Activated naive CD4-positive, alpha-beta T cell treated with anti-CD3 and anti-CD28 coated beads for 36 hours (primary cell): ENCODE measurements at places on chromosomes 5 and 9.

DNA sequence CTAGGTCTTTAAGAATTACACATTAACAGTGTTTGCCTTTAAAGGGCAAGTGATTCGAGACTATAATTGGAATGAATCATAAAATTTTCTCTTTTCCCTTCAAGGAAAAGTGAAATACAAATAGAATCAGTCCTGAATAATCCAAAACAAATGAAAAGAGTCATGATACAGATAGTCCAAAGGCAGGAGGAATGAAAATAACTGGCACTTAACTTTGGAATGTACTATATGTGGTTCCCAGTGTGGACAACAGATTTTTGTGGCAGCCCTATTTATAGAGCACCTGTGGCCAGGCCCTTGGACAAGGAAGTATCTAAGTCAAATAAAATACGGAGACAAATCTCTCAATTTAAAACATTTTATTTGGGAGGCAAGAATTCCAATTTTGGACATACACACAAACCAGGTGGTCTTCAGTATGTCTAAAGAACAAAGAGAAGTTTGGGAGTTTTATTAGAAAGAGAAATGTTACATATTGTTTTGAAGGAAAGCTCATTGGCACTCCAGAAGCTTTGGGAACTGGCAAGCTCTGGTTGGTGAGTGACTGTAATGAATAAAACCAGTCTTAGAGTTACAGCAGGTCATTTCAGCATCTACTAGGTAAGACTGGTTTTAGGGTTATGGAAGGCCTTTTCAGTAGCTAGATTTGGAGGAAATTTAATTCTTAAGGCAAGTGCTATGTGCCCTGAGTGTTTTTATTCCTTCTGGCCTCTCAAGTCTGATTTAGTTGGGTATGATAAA lies 116.0 kb upstream of the PAM start:
- no peak for DNase-seq

DNA sequence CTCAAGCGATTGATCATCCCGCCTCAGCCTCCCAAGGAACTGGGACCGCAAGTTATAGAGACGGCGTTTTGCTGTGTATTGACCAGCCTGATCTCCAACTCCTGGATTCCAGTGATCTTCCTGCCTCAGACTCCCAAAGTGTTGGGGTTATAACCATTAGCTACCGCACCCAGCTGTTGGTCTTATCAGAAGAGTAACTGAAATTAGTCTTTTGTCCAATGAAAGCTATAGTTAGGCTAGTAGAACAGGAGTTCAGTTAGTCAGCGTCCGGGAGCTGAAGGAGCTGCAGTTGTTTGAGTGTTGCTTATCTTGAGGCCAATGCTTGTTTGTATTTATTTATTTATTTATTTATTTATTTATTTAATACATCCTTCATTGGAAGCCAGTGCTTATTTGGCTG lies 3.2 kb upstream of the MIGA2 start:
- DNase-seq: no peak

- no peak for DNase-seq
Measured at GRCh38 chr5:37871023-37871815, 31.4 kb upstream of the GDNF start.

- DNase-seq: no peak
Measured at GRCh38 chr5:158246661-158247060, 387.7 kb upstream of the CLINT1 start.

DNA sequence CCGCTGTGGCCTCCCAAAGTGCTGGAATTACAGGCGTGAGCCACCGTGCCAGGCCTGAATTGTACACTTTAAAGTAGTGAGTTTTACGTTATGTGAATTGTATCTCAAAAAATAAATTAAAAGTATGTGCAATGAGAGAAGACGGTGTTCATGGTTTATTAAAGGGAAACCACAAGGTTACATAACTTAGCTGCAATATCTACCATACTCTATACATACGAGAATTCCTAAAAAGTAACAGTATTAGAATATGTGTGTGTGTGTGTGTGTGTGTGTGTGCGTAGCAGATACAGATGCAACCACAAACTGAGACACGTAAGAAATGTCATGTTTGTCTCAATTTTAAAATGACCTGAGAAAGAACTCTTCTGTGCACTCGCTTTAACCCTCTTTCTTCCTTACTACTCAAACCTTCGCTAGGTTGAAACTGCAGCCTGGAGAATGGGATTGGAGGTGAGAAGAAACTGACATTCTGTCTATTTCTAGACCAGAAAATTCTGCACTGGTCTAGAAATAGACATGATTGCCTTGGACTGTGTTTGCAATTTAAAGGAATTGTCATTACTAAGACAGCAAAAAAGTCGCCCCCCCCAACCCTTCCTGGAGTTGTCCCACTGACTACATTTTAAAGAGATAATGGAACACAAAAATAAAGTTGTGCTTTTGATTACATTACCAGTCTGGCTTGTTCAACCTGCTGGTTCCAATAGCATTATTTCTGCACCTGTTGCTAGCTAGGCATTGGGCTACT lies 167.0 kb downstream of the RGS3 start:
- DNase-seq: no peak

DNA sequence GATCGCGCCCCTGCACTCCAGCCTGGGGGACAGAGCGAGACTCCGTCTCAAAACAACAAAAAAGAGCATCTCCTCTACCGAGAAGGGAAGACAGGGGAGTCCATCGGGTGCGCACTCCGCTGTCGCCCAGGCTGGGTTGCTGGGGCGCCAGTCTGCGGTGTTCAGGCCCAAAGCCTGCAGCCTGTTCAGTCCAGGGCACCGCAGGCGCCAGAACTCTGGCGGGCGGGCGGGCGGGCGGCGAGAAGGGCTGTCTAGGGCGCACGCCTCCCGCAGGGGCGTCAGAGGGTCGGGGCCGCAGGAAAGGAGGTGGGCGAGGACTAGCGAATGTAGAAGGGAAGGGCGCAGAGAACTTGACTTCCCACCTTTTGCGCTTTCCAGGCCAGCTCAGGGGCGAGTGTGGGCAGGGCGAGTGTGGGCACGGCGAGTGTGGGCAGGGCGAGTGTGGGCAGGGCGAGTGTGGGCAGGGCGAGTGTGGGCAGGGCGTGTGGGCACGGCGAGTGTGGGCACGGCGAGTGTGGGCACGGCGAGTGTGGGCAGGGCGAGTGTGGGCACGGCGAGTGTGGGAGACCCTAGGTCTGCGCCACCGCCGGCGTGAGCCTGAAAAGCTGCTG lies 10.5 kb downstream of the PROP1 start:
- DNase-seq: no peak

- DNase-seq: no peak
Measured at GRCh38 chr9:131854896-131855613, 115.2 kb upstream of the RAPGEF1 start.

- no peak for DNase-seq
Measured at GRCh38 chr9:137804908-137805630, 72.5 kb upstream of the CACNA1B start.

DNA sequence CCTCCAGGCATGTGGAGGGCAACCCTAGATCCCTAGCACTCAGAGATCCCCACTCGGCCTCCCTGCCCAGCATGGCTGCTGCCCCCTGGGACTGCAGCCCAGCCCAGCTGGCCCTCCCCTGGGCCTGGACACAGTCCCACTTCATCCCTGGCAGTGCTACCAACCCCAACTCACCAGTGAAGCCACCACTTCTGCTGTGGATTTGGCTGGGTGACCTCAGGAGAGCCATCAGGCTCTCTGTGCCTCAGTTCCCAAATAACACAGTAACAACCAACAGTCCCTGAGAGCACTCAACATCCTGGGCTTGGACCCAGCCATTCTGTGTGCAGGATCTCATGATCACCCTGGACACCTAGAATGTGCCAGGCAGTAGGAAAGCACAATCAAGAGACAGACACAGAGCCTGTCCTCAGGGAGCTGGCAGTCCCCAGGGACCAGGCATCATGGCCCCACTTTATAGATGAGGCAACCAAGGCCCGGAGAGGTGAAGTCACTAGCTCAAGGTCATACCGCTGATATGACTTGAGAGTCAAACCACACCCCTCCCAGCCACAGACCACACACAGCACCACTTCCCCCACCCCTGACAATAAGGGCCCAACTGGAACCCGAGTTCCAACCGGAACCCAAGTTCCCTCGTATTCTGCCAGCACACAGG lies 4.7 kb upstream of the PSMB7 start:
- no peak for DNase-seq

DNA sequence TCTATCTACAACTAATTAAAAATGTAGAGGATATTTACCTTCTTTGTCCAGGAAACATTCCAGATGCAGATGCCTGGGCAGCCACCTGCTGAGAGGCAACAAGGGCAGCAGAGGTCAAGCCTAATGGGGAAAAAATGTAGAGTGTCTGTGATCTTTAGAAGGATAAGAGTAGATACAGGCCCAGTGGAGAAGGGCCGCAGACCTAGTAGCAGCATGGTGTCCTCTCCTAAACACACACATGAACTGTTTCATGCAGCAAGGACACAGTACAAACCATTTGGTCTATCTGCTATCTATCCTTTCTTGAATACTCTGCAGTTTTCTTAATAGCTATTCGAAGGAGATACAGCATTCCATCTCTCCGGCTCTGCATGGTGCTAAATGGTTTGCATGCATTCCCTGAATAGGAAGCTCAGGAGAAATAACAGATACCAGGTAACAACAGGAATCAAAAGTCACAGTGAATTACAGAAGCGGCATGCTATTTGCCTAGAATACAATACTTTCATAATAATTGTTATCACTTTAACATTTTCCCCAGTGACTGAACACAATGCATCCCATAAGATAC lies 107.3 kb downstream of the ZNF608 start:
- DNase-seq: no peak

GRCh38 chr9:120387257-120388002 lies 192.5 kb downstream of the CDK5RAP2 start:
- no peak for DNase-seq

DNA sequence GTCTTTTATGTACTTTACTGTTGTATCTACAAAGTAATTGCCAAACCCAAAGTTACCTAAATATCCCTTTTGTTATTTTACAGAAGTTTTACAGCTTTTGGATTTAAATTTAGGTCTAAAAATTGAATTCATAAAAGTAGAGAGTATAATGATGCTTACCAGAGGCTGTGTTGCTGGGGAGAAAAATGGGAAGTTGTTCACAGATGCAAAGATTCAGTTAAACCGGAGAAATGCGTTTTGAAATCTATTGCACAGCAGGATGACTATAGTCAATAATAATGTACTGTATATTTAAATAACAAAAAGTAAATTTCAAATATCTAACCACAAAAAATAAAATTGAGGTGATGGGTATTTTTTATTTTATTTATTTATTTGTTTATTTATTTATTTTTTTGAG lies 2.6 kb upstream of the ANKRD18A start:
- no peak for DNase-seq

GRCh38 chr9:112437406-112437805 lies 49.2 kb upstream of the KIAA1958 start:
- no peak for DNase-seq

GRCh38 chr5:160635046-160635445 lies 213.4 kb downstream of the PTTG1 start:
- DNase-seq: no peak

- DNase-seq: no peak
Measured at GRCh38 chr5:59206132-59206581, 623.3 kb downstream of the RAB3C start.

DNA sequence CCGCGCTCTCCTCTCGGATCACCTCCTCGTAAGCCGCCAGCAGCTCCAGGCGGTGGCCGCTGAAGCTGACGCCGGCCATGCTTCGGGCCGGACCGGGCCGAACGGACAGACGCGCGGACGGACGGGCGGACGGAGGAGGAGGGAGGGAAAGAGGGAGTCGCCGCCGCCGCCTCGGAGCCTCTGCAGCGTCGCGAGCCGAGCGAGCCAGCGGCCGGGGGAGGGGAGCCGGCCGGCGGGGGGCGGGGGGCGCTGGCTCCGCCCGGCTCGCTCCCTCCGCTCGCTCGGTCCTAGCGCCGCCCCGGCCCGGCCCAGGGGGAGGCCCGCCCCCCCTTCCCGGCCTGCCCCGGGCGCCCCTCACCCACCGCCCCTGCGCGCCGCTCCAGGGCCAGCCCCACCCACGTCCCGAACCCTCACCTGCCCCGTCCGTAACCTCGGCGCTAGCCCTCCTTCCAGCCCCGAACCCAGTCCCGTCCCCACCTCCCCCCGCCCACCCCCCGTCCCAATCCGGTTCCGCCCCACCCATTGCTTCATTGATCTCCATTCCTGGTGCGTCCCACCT lies at the start of gene DBN1:
TSS of gene DBN1 (minus strand) at position 192 of the 559 bp plus-strand sequence. CDS start at position 79, 113 bp downstream.
- DNase-seq: no peak

GRCh38 chr9:95504053-95504963 lies 12.5 kb downstream of the PTCH1 start:
- no peak for DNase-seq

GRCh38 chr9:89869793-89870580 lies 265.2 kb downstream of the GADD45G start:
- DNase-seq: no peak

DNA sequence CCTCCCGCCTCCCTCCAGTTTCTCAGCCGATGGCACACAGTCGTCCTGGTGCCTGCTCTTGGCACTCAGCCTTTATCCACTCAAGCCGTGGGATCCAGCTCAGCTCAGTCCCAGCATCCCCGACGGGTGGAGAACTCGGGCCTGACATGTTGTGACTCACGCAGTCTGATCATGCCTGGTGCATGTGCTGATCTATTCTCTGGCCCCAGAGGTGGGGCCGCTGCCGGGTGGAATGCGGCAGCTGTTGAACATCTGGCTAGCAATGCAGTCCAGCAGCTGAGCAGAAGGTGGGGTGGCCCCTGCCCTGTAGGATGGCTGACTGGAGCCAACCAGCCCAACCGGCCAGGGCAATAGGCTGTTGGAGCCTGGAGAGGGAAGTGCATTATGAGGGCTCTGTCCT lies 1.7 kb upstream of the AIF1L start:
- DNase-seq: no peak

- no peak for DNase-seq
Measured at GRCh38 chr9:693201-694091, 148.1 kb upstream of the DMRT1 start.

- no peak for DNase-seq
Measured at GRCh38 chr5:167226386-167226785, 1065.1 kb upstream of the WWC1 start.

GRCh38 chr9:110828264-110828663 lies 159.7 kb downstream of the MUSK start:
- DNase-seq: no peak

DNA sequence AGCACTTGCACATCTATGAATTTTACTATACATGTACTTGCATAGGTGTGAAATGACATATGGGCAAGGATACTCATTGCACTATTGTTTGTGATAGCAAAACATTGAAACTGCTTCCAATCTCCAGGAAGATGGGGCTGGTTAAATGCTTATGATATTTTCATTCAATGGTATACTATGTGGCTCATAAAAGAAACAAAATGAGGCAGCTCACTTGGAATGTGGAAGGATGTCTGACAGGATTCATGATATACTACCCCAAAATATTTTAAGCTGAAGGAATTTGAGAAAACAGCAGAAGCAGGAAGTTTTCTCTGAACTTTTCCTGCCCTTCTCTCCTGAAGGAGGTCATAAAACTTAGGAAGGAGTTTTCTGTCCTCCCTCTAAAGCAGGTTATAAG lies 99.6 kb upstream of the CAST start:
- DNase-seq: no peak
